ENCODE measurements at places on chromosomes 2 and 18. TPM values are rescaled to one million over a fixed set of nuclear protein-coding genes. Genes with fewer than 3 reads are reported as not detected.

The BOLL gene
- not detected for total RNA-seq

The PLEK gene
- total RNA-seq = 2.6 TPM

The UGT1A3 gene
- 1.0 TPM for total RNA-seq

The SCN9A gene
- total RNA-seq = 12.0 TPM

The LINC00305 gene
- not detected for total RNA-seq

DNA sequence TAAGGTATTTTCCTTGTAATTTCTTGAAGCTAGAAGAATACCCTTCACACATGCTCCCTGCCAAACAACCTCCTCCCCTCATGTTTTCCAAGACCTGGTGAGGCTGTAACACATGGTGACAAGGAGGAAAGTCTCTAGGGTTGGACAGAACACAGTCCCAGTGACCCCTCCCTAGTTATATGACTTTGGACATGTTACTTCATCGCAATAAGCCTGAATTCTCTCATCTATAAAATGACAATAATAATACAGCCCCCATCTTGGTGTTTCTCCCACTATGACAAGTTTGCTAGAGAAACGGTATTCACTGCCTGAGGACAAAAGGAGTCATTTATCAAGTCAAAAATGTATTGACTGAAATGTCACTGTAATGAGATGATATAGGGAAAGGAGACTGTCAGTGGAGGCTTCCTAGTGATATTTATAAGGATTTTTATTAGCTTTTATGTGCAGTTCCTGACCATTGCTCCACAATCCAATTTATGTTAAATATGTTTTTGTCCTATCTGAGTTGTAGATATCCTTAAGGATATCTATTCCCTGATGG lies 464.4 kb downstream of the SUCLG1 start:
- no peaks in the 10 kb centered on the region for H3K4me1 ChIP-seq
- no peak overlapping the region for H3K27ac ChIP-seq
- no peaks in the 10 kb centered on the region for H3K27me3 ChIP-seq
- no peak for DNase-seq
- no peaks in the 10 kb centered on the region for H3K36me3 ChIP-seq

- H3K27ac ChIP-seq = no peak overlapping the region
- no peaks in the 10 kb centered on the region for H3K4me1 ChIP-seq
- H3K4me3 ChIP-seq = no peak overlapping the region
- DNase-seq = no peak
Measured at GRCh38 chr2:204282525-204282924, 262.8 kb upstream of the PARD3B start.

DNA sequence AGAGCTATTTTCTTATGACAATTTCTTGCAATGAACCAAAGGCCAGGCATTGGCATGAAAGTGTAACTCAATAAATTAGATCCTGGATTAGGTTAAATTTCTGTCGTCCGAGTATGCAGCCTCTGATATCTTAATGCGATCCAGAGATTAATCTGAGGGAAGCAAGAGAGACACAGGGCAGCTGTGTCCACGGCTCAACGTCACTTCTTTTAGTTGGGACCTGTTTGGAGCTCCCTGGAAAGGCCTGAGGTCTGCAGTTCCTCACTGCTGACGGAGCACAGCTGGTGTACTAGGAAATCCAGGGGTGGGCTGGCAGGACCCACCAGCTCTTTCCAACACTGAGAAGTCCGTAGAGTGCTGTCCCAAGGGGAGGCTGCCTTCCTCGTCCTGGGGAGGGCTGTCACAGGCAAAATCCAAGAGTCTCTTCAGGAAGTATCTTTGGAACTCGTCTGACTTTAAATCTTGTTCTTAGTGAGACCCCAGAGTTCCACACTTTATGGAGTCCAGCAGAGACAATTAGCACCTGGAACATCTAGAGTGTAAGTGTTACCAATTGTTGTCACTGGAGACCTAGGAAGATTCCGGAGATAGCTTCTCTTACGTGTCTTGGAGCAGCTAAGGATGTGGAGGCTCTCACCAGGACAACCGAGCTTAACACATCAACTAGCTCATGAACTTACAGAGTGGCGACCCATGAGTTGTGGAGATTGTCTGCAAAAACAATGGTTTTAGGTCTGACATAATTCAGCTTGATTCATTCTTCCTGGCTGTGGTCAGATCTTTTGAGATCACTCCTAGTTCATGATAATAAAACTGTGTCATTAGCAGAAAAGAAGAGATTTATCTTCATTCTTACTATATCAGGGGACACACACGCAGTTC lies 173.7 kb downstream of the ACKR3 start:
- no peaks in the 10 kb centered on the region for H3K4me1 ChIP-seq
- no peak overlapping the region for H3K4me3 ChIP-seq
- H3K36me3 ChIP-seq = no peaks in the 10 kb centered on the region
- no peaks in the 10 kb centered on the region for H3K27me3 ChIP-seq
- DNase-seq = no peak

DNA sequence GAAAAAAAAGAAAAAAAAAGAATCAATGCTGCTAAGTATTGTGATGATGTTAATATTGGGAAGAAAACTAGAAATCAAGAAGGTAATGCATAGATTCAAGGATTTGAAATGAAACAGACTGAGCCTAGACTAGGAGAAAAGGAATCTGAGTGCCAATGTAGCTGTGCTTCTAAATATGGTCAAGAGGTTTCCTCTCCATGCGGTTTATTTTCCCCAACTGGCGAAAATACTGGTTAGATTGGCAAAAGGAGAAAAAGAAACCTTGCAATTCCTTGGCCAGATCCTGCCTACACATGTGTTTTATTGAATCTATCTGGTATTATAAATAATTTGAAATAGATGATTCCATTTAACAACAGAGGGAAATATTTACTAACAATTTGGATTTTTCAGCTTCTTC lies 5.7 kb downstream of the SCN3A start:
- H3K27ac ChIP-seq = no peak overlapping the region
- DNase-seq = no peak
- H3K4me3 ChIP-seq = no peak overlapping the region
- H3K36me3 ChIP-seq = no peaks in the 10 kb centered on the region

- H3K27me3 ChIP-seq = peaks cover 37% of the 10 kb centered on the region
- no peaks in the 10 kb centered on the region for H3K4me1 ChIP-seq
- no peak overlapping the region for H3K27ac ChIP-seq
- H3K4me3 ChIP-seq = no peak overlapping the region
Measured at GRCh38 chr18:77250926-77251729, 1.5 kb downstream of the GALR1 start.

DNA sequence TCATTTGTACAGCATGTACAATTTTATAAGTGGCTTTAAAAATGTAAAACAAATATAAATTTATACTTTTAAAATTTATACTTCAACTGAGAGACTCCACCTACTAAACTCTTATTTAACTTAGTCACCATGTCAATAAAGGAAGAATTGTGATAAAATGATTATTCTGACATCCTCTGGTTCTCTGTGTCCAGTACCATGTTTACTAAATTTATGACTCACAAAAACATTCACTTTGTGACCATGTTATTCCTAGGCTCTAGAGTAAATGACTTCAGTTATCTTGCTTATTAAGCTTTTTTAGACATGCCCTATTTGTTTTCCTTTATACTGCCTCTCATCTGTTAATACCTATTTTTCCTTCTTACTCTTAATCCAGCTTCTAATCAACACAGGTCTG lies 959.6 kb upstream of the SLC39A10 start:
- no peaks in the 10 kb centered on the region for H3K4me1 ChIP-seq
- H3K27ac ChIP-seq = no peak overlapping the region
- H3K4me3 ChIP-seq = no peak overlapping the region
- no peaks in the 10 kb centered on the region for H3K27me3 ChIP-seq

DNA sequence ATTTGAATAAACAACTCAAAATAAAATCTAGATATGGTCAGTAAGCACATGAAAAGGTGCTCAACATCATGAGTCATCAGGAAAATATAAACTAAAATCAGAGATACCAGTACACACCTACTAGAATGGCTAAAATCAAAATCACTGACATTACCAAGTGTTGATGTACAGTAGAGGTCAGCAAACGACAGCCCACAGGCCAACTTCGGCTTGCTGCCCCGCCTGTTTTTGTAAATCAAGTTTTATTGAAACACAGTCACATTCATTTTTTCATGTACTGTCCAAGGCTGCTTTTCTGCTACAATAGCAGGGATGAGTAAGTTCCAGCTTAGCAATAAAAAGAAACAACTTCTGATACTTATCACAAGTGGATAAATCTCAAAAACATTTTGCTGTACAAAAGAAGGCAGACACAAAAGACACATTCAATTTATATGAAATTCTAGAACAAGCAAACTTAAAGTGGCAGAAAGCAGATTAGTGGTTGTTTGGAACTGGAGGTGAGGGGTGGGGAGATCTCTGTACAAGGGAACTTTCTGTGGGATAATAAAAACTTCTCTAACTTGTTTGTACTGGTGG lies 32.1 kb downstream of the TRAK2 start:
- no peaks in the 10 kb centered on the region for H3K27me3 ChIP-seq
- no peaks in the 10 kb centered on the region for H3K4me1 ChIP-seq
- H3K4me3 ChIP-seq = no peak overlapping the region
- H3K27ac ChIP-seq = no peak overlapping the region
- H3K36me3 ChIP-seq = no peaks in the 10 kb centered on the region
- DNase-seq = peak; percentile 40

DNA sequence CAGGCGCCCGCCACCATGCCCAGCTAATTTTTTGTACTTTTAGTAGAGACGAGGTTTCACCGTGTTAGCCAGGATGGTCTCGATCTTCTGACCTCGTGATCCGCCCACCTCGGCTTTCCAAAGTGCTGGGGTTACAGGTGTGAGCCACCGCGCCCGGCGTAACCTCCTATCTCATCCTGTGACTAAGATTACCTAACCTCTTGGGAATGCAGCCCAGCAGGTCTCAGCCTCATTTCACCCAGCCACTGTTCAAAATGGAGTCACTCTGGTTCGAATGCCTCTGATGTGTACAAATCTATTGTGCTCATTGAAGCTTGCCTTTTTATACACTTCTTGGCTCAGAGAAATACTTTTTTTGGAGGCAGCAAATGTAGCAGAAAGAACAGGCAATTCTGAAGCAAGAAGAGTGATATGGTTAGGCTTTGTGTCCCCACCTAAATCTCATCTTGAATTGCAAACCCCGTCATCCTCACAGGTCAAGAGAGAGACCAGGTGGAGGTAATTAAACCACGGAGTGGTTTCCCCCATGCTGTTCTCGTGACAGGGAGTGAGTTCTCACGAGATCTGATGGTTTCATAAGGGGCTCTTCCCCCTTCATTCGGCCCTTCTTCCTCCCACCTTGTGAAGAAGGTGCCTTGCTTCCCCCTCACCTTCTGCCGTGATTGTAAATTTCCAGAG lies 60.6 kb downstream of the SLC4A3 start:
- no peaks in the 10 kb centered on the region for H3K4me1 ChIP-seq
- no peaks in the 10 kb centered on the region for H3K36me3 ChIP-seq
- H3K4me3 ChIP-seq = no peak overlapping the region
- no peak overlapping the region for H3K27ac ChIP-seq
- DNase-seq = no peak

DNA sequence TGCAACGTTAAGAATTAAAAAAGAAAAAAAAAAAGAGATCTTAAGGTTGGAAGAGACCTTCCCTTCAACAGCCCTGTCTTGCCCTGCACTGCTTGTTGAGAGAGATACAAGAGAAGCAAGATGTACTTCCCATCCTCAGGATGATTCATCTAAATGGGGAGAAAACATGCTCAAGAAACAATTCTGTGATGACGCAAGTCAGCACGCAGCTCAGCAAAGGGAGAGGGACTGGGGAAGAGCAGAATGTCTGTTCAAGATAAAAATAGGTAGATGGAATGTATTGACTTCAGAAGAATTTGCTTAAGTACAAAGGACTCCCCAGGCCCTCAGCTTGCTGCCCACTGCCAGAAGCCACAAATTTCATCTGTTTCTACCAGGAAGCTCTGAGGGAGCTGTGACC lies 198.2 kb upstream of the SPRED2 start:
- no peak for DNase-seq
- no peak overlapping the region for H3K27ac ChIP-seq
- no peaks in the 10 kb centered on the region for H3K4me1 ChIP-seq
- H3K4me3 ChIP-seq = no peak overlapping the region
- H3K36me3 ChIP-seq = no peaks in the 10 kb centered on the region
- H3K27me3 ChIP-seq = no peaks in the 10 kb centered on the region

DNA sequence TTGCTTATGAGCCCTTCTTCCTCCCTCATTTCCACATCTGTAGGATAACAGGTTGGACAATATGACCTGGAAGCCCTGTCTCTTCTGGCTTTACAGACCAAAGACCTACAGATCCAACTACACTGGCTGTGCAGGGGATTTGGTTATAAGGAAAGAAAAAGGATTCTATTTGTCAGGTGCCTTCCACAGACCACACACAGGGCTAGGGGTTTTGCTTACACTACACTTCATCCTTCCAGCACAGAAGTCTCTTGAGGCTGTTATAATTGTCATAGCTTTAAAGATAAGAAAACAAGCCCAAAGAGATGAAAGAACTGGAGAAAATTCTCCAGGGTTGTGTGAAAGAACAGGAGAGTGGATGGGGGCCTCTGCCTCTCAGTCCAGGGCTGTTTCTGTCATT lies 302.6 kb downstream of the MYCN start:
- no peak overlapping the region for H3K4me3 ChIP-seq
- no peaks in the 10 kb centered on the region for H3K36me3 ChIP-seq
- no peaks in the 10 kb centered on the region for H3K4me1 ChIP-seq
- H3K27ac ChIP-seq = no peak overlapping the region
- H3K27me3 ChIP-seq = no peaks in the 10 kb centered on the region

- H3K27ac ChIP-seq = no peak overlapping the region
- H3K4me1 ChIP-seq = peaks cover 4% of the 10 kb centered on the region
- no peaks in the 10 kb centered on the region for H3K36me3 ChIP-seq
- H3K27me3 ChIP-seq = no peaks in the 10 kb centered on the region
Measured at GRCh38 chr2:176003958-176004357, 1.9 kb upstream of the LNPK start.

- H3K4me1 ChIP-seq = no peaks in the 10 kb centered on the region
- no peaks in the 10 kb centered on the region for H3K36me3 ChIP-seq
- no peak for DNase-seq
- H3K4me3 ChIP-seq = peak overlapping the region; percentile 57
Measured at GRCh38 chr2:95208106-95208505, 785 bp downstream of the ZNF892 start.

DNA sequence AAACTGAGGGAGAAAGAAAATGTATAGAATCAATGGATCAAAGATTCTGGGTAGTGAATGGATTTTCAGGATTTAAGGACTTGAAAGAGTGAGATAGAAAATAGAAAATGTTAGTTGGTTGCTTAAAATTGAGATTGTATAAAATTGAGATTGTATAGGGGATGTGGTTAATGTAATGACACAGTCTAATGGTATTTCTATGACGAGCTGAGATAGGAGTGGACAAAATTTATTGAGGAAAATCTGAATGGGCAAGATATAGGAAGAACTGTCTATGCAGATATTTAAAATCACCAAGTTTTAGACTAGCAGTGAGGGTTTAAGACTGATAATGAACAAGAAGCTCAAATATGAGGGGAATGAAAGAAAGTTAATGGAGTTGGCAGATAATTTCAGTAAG lies 406.6 kb downstream of the NYAP2 start:
- H3K4me1 ChIP-seq = no peaks in the 10 kb centered on the region
- no peak overlapping the region for H3K4me3 ChIP-seq
- no peaks in the 10 kb centered on the region for H3K36me3 ChIP-seq
- H3K27ac ChIP-seq = no peak overlapping the region
- H3K27me3 ChIP-seq = no peaks in the 10 kb centered on the region
- DNase-seq = no peak
